ENCODE measurements at places on chromosomes 3 and 15.
A peak's percentile ranks its signal among the peaks of the same experiment; 100 is the strongest.

GRCh38 chr3:175443682-175444081 lies 584.5 kb downstream of the NAALADL2 start:
- DNase-seq, result no peak

DNA sequence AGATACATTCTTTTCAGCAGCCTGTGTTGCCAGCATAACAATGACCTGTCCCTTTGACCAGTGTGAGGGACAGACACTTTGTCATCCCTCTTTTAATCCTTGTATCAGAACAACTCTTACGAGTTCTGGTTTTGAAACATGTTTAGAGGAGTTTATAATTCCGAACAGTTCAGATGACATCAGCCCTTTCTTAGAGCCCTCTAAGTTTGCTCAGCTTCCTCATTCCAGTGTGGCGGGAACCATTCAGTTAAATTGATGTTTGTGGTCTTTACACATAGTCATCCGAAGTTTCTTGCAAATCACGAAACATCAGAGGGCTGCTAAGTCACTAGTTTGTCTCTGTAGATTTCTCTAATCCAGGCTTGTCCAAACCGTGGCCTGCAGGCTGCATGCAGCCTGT lies 102.5 kb downstream of the AKAP13 start:
- peak; percentile 22 for DNase-seq

DNA sequence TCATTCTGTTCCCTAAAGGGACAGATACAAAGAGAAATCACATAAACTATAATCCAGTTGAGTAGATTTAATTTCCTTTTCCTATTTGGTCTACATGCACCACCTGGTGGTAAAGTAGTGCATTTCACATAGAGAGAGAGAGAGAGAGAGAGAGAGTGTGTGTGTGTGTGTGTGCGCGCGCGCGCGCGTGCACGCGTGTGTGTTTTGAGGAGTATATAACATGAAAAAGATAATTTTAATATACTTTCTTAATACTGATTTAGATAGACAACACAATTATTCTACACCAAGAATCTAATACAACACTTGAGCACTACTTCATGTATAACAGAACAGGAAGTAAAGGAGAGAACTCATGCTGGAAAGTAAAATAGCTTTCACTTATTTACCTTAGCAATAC lies 1.1 kb upstream of the FGF7 start:
- DNase-seq, result no peak

DNA sequence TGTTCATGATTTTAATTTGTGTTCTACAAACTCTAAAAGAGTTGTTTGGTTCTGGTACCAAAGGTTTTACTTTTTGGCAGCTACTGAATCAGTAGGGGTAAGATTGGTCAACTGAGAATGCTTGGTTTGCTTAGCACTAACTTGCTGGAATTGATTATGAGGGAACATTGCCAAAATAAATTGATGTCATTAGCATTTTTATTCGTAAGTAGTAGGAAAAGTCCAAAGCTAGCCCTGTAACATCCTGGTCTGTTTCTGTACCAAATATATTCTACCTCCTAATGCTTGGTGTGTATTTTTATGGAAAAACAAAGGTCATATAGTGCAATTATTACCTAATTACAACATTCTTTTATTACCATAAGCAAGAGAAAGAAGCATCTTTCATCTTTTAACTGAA lies 35.9 kb upstream of the KPNA4 start:
- no peak for DNase-seq

DNA sequence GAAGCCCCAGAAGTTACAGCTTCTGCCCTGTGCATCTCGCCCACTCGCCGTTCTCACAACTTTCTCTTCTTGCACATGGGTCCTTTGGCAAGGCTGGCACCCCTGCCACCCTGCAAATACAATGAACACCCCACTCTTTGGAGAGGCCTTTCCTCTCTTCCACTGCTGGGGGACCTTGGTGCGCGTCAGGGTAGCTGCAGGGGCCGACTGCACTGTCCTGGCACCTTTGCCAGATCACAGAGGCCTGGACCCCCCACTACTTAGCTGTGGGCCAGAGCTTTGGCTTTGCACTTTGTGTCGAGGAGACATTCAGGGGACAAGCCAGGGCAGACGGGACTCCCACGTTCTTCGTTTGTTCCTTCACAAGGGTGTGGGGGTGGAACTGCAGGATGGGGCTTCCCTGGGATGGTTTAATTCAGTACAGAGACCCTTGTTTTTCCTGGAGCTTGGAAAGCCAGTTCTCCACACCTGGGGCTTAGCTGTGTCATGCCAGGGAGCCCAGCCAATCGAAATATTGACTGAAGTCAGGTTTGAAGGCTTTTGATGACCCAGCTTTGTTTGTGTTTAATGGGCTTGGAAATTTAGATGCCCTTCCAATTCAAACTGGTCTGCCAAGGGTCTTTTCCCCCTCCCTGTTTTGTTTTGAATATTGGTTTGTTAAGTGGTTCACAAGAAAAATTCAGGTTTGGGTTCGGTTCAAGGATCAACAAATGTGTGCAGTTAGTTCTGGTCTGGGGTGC lies 256.1 kb upstream of the TLE3 start:
- DNase-seq, result no peak

DNA sequence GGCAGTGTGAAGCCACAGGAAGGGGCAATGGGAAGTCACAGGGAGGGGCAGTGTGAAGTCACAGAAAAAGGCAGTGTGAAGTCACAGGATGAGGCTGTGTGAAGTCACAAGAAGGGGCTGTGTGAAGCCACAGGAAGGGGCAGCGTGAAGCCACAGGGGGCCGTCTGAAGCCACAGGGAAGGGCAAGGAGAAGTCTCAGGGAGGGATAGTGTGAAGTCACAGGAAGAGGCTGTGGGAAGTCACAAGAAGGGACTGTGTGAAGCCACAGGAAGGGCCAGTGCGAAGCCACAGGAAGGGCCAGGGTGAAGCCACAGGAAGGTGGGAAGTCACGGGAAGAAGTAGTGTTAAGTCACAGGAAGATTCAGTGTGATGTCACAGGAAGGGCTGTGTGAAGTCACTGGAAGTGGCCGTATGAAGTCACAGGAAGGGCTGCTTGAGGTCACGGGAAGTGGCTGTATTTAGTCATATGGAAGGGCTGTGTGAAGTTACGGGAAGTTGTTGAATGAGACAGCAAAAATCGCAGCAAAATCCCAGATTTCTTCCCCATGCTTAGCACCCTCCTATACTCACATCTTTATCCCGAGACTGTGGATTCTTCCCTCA lies 38.6 kb downstream of the GASK1A start:
- no peak for DNase-seq

DNA sequence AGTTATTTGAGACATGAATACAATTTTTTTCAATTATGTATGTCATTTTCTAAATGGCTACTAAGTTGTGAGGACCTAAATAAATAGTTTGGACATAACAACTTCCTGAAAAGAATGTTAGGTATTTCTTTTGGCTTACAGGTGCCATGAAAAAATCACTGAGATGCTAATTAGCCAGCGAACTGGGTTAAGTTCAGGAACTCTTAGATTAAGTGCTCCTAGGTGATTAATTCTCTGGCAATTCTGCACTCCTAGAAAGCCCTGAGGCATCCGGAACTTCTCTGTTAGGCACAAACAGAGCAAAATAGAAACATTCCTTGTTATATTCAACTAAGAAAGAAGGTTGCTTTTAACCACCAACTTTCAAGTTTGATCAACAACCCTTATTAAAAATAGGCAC lies 192.3 kb downstream of the STAG1 start:
- DNase-seq, result no peak

DNA sequence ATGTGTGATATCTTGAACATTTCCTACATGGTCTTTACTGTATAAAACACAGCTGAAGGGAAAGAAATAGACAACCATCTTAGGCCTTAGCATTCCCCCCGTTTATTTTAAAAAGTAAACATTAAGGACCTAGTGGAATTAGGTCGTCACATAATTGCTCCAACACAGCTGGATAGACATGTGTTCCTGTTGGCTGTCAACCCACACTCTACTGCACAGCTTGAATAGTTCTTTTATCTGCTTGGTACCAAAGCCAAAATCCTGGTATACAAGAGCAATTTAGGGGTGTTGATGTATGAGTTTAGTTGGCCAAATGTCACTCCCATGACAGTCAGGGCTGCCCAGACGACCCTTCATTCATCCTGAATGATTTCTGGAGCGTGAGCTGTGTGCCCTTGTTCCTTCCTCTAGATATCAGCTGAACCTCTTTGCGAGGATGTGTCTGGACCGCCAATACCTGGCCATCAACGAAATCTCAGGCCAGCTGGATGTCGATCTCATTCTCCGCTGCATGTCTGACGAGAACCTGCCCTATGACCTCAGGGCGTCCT lies 179.7 kb downstream of the ITPR1 start:
- no peak for DNase-seq

GRCh38 chr3:13391308-13391707 lies 28.8 kb downstream of the NUP210 start:
- DNase-seq, result no peak

DNA sequence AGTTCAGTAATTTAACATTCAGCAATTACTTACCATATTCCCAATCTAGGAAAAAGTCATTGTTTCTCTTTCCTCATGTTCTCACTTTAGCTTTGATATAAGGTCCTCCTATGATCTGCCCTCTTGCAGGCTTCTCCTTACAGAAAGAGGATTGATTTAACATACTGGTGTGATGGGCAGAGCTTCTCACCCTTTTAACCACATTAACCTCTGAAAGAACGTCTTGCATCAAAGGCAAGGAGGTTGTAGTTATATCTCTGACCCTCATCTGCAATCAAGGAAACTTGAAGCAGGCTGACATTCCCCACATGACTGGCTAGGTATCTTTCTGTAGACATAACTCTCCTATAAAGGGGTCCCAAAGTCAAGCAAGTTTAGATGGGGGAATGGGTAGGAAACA lies 39.5 kb downstream of the BTLA start:
- DNase-seq, result no peak

GRCh38 chr3:41118461-41119390 lies 80.6 kb upstream of the CTNNB1 start:
- no peak for DNase-seq

DNA sequence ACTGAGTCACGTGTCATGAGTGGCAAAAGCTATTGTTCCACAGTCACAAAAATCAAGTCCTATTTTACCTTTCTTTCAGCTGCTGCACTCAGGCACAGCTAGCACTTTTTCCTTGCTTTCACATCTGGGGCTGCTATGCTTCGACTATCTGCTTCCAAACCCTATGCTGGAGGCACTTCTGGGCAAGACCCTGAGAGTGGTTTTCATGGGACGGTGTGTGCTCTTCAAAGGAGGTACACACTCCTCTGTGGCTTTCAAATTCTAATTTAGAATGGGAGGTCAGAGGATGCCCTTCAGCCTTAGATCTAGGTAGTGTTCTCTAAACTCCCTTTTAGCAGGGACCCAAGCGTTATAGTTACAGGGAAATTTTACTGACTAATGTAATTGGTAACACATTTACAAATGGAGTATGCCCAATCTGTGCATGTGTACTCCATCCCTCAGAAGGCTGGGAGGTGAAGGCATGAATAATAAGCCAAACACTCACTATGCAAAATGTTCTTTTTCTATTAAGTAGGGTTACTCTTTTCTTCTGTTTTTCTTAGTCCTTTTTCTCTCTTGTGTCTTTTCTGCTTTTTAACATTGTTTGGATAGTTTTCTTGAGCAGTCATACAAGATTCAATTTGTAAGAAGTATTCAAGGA lies 188.3 kb downstream of the LSAMP start:
- DNase-seq, result no peak

GRCh38 chr3:47149339-47149933 lies 14.5 kb downstream of the SETD2 start:
- no peak for DNase-seq

DNA sequence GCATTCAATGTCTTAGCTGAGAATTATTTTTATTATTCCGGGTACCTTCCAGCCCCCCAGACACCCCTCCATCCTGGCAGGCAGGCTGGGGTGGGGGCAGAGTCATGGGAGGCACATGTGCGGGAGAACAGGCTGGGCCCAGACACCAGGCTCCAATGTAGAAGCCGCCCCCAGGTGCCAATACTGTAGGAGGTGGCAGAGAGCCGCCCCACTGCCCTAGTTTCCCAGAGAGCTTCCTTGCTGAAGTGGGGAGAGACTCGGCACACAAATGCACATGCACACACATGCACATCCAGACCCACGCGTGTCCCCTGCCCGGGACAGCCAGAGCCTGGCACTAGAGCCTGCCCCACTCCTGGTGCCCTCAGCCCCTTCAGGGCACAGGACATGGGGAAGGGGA lies 98.4 kb upstream of the LINGO1 start:
- no peak for DNase-seq

DNA sequence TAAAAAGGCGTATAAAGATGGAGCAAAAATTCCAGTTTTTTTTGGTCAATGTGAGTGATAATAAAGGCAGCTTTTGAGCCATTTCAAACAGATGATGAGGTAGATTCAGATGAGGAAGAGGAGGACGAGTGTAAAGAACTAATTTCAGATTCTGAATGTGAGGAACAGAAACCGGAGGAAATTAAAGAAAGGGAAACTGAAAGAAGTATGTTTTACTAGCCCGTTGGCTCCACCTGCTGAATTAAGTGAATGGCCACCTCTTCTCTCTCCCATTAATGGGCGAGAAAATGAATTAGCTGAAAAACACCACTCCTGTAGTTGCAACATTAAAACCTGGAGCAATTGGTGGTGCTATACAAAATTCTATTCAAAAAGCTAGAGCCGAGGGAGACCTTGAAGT lies 55.4 kb downstream of the CYP19A1 start:
- no peak for DNase-seq

DNA sequence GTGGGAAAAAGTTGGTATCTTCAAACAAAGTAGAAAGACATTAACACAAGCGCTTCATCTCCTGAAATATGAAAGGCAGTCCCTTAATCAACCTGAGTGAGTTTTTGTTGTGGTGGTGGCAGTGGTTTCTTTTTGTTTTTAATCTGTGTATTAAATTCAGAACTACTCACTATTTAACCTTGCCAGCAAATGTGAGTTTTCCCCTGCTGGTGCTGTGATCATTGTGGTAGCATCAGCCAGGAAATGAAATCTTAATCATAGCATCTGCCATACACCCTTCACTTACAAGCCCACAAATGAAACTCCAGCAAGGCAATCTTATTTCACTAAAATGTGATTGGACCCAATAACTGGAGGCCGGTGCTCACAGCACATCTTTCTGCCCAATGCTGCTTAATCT lies 229.7 kb downstream of the SHOX2 start:
- no peak for DNase-seq

GRCh38 chr3:133040696-133041523 lies 2.7 kb downstream of the TMEM108 start:
- DNase-seq, result no peak

- DNase-seq, result no peak
Observed at GRCh38 chr3:114424337-114424736, 130.5 kb downstream of the TIGIT start.

GRCh38 chr15:45670511-45670910 lies 35.7 kb downstream of the SQOR start:
- no peak for DNase-seq

DNA sequence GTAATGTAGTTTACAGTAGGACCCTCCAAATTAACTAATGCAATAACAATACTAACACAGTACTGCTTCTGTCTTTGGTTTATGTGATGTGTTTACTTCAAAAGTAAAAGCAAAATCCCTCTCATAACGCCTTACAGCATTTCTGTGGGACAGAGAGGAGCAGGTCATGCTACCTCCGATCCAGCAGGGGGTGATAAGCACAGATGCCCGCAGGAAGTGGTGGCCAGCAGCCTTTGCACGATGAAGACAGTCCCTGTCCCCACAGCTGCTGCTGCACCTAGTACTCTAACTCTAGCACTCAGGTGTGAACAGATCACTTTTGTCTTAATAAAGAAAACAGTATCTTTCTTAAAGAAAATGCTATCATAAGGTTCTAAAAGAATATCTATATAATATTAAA lies 38.3 kb downstream of the ANO10 start:
- no peak for DNase-seq

All from SIG-M5 (cell line).